ENCODE measurements at places on chromosomes 16 and 17.

DNA sequence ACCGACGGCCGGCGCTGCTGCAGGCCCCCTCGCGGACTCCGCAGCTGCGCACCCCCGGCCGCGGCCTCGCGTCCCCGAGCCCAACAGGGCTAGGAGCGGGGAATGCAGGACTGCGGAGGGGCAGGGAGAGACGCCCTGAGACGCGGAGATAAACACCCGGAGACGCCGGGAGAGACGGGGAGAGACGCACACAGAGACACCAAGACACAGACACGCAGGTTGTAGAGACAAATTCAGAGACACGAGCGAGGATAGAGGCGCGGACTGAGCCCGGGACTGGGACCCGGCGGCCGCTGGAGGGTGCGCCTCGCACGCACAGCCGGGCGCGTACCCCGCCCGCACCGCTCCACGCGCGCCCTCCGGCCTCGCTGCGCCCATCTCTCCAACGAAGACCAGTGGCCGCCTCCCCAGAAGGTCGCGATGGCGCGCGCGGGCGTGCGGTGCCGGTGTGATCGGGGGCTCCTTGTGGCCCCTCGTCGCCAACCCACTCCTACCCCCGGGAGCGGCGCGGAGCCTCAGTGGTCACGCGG, 902 bp downstream of the STAC2 start:
- DNase-seq = no peak

DNA sequence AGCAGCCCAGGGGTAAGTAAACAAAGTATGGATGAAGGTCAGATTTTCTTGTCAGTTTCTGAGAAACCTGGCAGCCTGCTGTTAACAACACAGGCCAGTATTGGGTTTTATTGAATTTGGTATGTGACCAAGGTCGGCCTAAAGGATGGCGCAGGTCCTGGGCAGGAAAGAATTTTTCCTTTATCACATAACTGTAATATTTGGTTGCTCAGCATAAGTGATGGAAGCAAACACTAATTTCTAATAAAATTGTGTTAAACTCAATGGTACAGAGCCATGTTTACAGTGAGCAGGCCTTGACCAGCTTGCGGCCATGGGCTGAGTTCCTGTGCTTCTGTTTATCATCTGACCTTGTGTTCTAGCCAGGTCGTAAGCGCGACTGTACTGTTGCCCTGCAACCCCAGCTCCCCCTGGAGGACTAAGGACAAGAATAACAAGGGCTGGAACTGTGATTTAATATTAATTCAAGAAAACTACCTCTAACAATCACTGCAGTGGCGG, 10.5 kb downstream of the POLDIP2 start:
- peak; percentile 57 for DNase-seq

DNA sequence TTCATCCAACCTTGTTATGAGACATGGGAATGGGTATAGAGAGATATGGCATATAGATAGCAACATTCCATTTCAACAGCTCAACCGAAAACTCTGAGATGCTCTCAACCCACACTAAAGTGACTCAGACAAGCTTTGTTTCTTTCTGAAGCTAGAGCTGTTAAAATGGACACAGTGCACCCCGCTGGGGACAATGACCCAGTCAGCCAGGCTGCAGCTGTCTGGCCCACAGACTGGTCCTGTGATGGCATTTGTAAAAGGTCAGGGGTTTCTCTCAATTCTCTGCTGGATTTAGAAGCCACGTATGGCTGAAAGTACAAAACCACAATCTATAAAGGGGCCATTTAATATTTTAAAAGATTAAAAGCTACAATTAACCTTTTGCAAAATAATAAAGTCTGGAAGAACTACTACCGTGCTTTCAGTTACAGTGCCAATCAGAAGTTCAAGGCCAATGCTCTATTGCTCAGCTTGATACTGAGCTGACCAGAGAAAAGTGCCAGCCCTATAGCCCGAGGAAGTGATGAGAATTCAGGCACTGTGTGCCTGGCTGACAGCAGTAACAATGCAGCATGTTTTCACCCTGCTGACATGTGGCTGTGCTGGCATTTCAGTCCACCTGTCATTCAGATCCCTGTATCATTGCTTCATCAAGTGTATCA, 60.2 kb downstream of the TEX2 start:
- no peak for DNase-seq

DNA sequence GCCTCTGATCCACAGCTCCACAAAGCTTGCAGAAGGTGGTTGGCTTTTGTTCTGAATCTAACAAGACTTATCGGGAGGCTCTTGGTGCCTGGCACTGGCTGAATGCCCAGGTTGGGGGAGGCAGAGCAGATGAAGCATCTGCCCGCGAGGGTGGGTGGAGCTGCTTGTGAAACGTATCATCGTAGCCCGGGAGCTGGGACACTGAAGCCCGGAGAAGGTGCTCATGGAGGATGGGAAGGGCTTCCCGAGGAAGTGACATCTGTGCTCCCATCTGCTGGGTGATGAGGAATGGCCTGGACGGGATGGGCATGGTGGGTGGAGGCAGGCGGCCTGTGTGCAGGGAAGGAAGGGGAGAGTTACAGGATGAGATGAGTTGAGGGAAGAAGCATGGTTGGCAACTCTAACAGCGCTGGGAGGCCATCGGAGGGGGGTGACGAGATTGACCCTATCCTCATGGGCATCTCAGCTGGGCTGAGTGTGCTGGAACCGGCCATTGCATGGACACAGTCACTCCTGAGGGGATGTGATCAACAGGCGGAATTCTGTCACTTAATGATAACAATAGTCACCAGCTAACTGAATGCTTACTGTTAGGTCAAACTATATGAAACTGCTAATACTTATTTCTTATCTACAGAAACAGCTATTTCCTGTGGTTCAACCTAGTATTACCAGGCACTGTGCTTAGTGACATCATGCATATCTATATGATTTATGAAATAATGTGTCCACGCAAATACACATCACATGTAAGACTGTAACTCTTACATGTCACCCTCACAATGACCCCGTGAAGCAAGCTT, 102.7 kb downstream of the ABCC6 start:
- DNase-seq = peak; percentile 74

GRCh38 chr16:59198487-59198886, 464.4 kb upstream of the GOT2 start:
- DNase-seq = no peak

- DNase-seq = no peak
Observed at GRCh38 chr17:50829332-50829731, 6.1 kb upstream of the WFIKKN2 start.

DNA sequence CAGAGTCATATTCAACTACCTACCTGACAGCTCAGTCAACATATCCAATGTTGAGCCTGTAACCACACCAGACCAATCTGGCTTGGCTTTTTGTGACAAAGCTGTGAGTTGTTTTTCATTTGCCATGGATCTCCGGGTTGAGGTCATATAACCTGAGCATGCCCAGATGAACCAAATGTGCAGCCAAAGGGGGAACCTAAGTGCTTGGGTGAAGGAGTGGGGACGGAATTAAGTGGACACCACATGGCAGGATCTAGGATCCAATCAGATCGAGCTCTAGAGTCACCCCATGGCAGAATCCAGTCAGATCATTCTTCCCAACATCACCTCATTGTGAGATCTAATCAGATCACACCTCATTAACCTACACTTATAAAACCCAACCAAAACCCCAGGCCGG, 258.6 kb downstream of the PHKB start:
- no peak for DNase-seq

- no peak for DNase-seq
Observed at GRCh38 chr17:75856062-75856756, 1.1 kb upstream of the WBP2 start.

GRCh38 chr17:33494151-33494550, 201.1 kb upstream of the ASIC2 start:
- no peak for DNase-seq

DNA sequence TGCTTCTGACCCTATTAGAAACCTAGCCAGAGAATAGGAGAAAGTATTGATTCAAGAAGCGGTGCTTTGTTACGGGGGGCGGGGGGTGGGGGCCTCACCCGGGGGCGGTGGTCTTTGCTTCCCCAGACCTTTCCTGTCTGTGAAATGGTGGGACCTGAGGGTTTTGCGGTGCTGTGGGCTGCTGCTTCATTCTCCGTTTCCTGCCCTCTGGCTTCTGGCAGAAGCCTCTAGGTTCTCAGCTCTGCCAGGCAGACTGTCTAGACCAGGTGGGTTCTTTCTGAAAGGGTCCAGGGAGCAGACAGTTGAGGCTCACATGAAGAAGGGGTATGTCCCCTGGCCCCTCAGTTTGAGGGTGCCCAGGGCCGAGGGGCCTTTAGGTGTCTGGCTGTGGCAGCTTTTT, 14.0 kb downstream of the GSE1 start:
- DNase-seq = no peak

DNA sequence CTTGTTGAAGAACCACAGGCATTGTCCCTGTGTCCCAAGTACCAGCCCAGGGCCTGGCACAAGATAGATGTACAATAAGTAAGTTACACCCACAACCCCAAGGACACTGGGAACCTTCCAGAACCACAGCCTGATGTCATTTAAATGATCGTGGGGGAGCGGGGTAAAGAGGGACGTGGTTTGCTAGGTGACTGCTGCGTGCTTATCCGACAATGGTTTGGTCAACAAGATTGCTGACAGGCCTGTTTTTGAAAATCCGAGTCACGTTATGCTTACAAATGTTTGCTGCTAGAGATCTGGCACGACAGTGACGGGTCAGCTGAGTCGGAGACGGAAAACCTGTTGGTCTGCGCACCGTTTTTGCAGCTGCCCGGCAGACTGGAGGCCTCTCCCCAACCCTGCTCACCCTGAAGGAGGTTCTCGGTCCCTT, 22.8 kb downstream of the COTL1 start:
- DNase-seq = no peak

GRCh38 chr17:62611292-62611691, 16.2 kb upstream of the MRC2 start:
- DNase-seq = no peak

GRCh38 chr16:68969338-68969737, 126.0 kb downstream of the TANGO6 start:
- no peak for DNase-seq

- no peak for DNase-seq
Observed at GRCh38 chr16:48110982-48111381, 44.8 kb downstream of the ABCC12 start.

GRCh38 chr16:78778101-78779004, 678.9 kb downstream of the WWOX start:
- no peak for DNase-seq

- DNase-seq = peak; percentile 94
Observed at GRCh38 chr16:58515125-58515870, at the start of gene SETD6. TSS of gene SETD6 (plus strand) at chr16:58515517. CDS start at chr16:58515538, 21 bp downstream.

DNA sequence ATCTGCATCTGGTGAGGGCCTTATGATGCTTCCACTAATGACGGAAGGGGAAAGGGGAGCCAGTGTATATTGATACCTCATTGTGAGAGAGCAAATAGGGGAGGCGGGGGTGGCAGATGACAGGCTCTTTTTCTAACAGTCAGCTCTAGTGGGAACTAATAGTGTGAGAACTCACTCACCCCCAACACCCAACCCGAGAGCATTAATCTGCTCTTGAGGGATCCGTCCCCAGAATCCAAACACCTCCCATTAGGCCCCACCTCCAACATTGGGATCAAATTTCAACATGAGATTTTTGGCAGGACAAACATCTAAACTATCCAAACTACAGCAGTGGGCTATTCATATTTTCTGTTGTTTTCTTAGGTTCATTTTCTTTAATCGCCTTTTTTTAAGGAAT, 54.4 kb downstream of the BPTF start:
- DNase-seq = no peak

DNA sequence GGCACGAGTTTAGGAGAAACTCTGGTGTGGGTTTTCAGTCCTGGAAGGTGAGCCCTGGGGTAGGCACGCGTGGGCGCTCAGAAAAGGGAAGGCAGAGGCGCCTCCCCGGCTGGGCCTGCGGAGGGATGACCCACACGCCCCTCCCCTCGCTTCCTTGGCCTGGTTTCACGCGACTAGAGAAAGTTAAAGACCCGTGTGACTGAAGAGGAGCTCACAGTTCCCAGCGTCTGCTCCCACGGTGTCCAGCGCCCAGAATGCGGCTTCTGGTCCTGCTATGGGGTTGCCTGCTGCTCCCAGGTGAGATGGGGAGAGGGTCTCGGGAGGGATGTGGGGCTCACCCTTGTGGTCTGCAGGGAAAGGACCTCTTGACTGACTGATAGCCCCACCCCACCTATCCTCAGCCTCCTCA, at the start of gene CD300LG:
Gene CD300LG (plus strand): TSS at position 214 of the 409 bp plus-strand sequence. CDS start 41 bp downstream, at position 255.
- DNase-seq = no peak

DNA sequence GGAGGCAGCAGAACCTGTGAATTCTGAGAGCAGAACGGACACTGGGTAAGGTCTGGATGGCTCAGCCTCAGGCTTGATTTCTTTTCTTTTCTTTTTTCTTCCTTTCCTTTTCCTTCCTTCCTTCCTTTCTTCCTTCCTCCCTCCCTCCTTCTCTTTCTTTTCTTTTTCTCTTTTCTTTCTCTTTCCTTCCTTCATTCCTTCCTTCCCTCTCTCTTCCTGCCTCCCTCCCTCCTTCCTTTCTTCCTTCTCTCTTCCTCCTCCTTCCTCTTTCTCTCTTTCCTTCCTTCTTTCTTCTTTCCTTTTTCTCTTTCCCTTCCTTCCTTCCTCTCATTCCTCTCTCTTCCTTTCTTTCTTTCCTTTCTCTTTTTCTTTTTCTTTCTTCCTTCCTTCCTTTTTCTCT, 38.0 kb downstream of the OR3A1 start:
- no peak for DNase-seq

- DNase-seq = peak; percentile 66
Observed at GRCh38 chr17:40399185-40399584, 18.5 kb downstream of the TOP2A start.

- peak; percentile 40 for DNase-seq
Observed at GRCh38 chr17:5055543-5055942, 20.3 kb upstream of the SLC52A1 start.

DNA sequence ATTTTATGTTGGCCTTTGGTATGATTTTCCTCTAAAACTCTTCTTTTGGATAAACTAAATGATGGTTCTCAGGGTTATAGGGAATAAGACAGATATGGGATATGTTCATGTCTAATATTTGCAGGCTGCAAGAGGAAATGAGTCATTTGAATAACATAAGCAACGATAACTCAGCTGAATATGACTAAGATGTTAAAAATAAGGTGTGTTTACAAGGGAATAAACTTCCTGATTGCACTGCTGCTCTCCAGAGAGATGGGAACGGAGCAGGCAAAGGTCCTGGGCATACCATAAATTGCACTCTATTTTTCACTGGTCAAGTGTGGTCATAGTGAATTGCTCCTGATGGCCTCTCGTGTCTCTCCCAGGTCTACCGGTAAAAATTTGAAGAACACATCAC, 666.2 kb downstream of the TOX3 start:
- DNase-seq = no peak

GRCh38 chr17:78840780-78841611, at the start of gene USP36:
TSS of gene USP36 (minus strand) at chr17:78840814. CDS start at chr17:78836363, 4,451 bp downstream.
- peak; percentile 94 for DNase-seq

GRCh38 chr16:50068550-50068949, 2.8 kb downstream of the HEATR3 start:
- DNase-seq = no peak

All from K562 (cell line).